ENCODE measurements at places on chromosomes 6 and 20.
A peak's percentile ranks its signal among the peaks of the same experiment; 100 is the strongest.

GRCh38 chr20:38999965-39000910 is 38.1 kb downstream of the DHX35 start:
- DNase-seq: no peak

DNA sequence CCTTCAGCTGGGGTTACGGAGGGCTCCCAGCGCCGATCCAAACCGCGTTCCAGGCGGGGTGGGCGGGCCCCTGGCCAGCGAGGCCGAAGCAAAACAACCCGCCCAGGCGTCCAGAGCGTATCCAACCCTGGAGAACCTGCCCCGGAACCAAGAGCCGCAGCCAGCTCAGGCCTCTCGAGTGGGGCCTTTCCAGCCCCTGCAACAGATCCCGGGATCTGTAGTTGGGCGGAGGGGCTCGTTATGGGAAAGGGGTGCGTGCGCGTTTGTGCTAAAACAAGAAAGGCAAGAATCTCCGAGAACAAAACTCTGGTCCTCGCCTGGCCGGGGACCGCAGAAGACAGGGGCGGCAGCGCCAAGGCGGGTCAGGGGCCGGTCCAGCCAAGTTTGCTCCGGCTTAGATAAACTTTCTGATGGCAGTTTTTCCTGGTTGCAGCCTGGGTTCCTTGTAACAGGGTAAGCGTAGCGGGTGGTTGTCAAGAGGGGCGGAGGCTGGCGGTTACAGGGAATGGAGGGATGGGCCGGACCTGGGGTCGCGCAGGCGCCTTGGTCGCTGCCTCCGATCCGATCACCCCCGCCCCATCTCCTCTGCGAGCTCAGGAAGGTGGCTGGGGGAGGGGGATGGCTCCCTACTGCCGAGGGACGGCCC is 448 bp upstream of the RIN2 start:
- DNase-seq: peak; percentile 60

- no peak for DNase-seq
Observed at GRCh38 chr6:160462551-160463109, 114.5 kb downstream of the SLC22A3 start.

DNA sequence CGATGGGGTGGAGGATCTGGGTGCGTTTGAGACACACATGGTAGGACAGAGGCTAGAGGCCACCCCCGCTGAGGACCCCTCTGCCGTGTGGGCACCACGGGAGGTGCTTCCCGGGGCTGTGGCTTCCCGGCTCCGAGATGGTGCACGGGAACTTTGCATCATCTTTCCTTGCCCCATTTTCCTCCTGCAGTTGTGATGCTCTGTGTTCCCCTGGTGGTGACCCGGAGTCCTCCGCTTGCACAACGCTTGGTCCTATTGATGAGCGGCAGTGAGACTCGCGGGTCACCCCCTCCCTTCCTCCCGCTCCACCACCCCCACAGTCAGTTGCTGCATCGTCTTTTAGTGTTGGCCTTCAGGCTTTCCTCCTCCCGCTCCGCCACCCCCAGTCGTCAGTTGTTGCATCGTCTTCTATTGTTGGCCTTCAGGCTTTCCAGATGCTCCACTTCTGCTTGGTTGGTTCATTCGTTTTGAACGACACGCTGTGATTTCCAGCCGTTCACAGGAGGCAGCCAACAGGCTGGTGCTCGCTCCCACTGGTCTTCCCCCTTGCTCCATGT is 37.3 kb downstream of the PYGB start:
- no peak for DNase-seq

- DNase-seq: no peak
Observed at GRCh38 chr6:6195080-6195479, 125.4 kb downstream of the F13A1 start.

DNA sequence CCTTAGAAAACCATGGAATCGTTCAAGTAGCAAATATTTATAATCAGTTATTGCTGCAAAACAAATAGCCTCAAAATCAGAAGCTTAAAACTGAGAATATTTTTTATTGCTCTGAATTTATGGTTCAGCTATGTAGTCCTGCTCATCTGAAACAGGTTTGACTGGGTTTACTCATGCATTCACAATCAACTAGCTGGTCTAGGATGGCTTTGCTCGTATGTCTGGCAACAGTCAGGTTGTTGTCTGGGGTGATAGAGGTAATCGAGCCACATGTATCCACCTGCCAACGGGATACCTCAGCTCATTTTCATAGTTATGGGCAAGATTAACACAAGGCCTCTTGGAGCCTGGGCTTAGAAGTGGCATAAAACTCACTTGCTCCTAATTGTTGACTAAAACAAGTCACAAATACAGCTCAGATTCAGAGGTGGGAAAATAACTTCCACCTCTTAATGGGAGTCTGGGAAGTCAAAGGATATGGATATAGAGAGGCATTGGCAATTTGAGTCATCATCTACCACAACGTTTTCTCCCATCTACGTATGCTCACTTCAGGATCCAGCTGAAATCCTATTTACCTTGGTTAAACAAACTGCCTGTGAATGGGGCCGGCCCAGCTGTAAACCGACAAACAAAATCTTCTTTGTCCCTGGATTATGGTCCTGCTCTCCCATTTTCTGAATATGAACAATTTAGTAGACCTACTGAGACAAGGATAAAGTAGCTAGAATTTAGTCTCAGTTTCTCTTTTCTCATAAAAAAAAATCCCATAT is 54.5 kb upstream of the TENT5A start:
- DNase-seq: no peak

- DNase-seq: no peak
Observed at GRCh38 chr6:117138425-117138824, 126.9 kb upstream of the VGLL2 start.

- DNase-seq: peak; percentile 34
Observed at GRCh38 chr6:34196116-34196832, 40.4 kb upstream of the HMGA1 start.

GRCh38 chr6:35519313-35520015 is 6.8 kb upstream of the TULP1 start:
- no peak for DNase-seq

DNA sequence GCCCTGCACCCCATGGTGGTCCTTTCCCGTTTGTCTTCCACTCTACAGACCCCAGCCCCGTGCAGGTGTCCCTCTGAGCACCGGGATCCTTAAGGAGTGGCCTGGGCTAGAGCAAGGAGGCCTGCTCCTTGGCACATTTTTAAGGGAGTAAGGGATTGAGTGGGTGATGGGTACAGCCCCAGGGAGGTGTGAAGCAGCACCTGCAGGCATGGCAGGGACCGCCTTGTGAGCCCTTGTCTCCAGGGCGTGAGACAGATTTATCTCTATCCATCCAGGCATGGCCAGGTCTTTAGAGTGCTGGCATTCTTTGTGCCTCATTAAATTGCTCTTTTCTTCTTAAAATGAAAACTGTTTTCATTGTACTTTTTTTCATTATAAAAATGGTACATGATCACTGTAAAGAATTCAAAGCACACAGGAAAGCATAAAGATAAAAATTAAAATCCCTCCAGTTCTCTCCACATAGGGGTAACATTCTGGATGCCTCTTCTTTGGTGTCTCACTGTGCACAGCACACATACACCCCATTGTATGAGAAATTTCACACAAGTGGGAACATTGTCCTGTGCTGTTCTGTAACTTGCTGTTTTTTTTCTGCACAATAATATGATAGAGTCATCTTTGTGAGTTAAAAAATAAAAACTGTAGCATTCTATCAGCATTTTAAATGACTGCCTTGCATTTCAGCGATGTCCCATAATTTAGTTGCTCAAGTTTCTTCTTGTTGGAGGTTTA is 31.9 kb upstream of the ZNF831 start:
- no peak for DNase-seq

DNA sequence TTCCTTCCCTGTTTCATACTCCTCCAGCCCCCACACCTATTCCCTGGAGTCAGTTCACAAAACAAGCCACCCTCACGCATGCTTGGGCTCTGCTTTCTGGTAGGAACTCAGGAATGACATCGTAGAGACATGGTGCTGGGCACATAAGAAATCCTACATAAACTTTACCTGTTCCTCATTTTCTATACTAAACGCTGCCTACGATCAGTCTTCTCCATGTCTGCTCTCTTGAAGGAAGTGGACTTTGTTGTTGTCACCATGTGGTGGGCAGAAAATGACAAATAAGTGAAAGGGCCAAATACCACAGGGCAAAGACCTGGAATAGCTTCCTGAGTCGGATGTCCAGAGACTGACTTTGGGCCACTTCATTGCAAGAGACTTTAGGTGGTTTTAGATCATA is 10.1 kb downstream of the MYLK4 start:
- DNase-seq: no peak

DNA sequence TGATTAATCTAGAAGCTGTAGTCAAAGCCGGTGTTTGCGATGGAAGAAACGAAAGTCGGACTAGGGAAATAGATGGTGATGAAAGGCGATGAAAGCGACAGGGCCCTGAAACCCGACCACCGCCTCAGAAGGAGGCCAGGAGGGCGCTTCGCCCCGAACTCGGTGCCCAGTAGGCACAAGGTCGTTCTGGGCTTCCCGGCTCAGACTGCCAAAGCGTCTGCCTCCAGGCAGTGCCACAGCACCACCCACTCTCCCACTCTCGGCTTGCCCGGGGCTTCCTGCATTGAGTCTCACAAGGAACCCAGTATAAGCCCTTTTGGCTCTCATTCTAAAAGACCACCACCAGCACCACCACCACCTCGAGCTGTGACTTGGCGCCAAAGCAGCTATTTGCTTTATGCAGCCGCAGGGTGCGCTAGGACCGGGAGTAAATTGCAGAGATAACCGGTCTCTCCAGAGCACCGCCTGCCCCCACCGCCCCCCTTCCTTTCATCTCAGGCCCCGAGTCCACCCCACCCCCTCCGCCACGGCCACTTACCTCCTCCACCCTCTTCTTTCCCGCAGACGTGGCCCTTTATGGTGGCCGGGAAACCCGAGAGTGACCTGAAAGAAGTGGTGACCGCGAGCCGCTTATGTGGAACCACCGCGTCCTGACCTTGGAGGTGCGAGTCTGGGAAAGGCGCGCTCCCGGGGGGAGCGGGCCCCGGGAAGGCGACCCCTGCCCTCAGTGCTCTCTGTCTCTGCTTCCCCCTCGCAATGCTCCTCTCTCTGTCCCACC is 2.4 kb downstream of the TCF21 start:
- DNase-seq: no peak

- no peak for DNase-seq
Observed at GRCh38 chr6:118739696-118740353, 88.4 kb upstream of the CEP85L start.

DNA sequence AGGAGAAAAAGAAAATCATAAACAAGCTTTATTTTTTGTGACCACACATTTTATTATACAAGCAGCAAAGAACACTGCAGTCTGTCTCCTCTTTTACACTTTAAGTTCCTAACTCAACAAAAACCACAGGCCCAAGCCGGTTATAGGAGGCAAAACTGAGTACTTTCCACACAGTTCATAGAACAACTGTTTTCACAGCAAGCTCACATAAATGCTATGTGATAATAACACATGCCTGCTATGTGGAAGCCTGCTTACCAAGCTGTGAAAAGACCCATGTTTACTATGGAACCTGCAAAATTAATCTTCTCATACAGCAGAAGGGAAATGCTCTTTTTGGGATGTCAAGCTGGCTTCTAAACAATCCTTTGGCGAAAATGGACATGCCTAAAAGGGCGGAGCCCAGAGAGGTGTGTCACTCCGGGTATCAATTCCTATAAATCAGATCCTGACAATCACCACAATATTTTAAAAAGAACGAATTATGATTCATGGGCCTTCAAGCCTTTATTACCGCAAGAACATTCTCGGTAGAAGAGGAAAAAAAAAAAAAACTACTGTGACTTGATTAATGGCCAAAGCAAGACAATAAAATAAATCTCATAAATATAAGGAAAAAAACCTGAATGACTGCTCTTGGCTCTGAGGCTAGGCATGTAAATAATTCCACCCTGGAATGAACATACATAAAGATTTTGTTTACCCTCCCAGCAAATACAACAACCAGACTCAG is 2.6 kb downstream of the TRERF1 start:
- no peak for DNase-seq

DNA sequence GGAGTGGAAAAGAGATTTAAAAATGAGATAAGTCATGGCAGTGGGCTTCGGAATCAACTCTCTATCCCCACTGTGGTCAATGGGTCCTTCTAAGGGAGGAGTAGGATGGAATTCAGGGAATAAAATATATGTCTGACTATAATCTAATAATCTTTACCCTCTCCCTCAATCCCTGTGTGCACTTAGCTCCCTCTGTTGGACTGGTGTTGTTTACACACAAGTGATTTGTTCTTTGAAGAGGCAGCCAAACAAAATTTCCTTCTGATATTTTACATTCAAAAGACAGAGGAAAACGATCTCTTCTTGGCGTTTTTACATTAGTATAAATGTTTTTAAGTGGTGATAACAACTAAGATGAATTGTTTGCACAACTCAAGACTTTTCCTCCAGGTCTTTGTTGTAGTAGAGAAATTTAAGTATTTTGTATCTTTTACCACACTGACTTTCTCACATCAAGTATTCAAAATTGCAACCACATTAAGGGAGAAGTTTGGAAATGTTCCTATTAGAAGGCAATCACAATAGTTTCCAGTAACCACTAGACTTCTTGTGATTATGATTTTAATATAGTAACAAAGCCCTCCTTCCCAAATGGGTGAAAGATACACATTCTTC is 317.8 kb downstream of the CENPW start:
- no peak for DNase-seq

- DNase-seq: no peak
Observed at GRCh38 chr20:63553933-63554290, at the start of gene FNDC11. FNDC11 (plus strand) TSS chr20:63554159; CDS start chr20:63555664, 1,505 bp downstream.

DNA sequence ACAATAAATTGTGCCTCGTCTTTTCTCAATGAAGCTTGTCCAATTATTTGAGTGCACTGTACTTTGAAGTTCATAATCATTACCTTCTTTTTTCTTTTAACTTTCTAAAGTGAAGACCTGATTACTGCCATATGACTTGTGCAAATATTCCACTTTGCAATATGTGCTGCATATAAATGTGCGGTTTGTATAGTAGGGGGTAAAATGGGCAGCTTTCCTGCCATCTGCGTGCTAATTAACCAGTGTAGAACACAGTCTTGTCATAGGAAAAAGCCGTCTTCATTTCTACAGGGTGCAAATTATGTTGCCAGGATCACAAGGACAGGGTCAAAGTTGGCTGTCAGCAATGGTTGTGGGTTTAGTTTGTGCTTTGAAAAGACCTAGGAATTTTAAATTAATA is 397.0 kb downstream of the NKAIN2 start:
- no peak for DNase-seq

GRCh38 chr6:134309227-134309626 is 8.7 kb downstream of the SGK1 start:
- no peak for DNase-seq

DNA sequence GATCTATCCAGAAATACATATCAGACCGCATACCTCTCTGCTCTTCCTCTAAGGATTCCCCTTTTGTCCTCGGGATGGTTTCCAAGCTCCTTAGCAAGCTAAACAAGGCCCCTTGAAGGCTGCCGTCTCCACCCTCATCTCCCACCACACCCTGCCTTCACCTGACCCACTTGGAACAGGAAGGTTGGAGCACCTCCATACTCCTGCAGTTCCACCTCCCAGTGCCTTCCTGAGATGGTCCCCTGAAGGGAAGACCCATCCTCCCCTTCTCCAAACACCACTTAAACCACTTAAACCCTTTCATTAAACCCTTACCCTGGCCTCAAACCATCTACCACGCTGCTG is 8.5 kb upstream of the POU5F1 start:
- no peak for DNase-seq

DNA sequence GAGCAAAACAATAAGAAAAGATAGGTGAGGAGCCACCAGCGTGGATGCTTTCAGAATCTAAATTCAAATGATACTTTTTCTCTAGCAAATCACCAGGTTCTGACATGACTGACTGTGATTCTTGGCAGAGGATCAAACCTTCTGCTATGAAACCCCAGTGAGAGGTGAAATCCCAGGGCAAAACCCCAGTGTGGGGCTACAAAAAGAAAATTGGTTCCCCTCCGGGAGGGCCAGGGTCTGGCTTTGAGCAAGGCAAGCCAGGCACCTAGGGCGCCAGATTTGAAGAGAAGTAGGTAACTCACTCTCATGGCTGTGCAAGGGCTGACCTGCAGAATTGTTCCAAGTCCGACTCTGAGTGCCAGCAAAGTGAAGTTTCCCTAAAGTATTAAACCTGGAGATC is 20.2 kb upstream of the RALGAPA2 start:
- DNase-seq: no peak
